ENCODE measurements at places on chromosomes 2 and 18.

GRCh38 chr2:105308382-105309146, 21.0 kb downstream of the TGFBRAP1 start:
- DNase-seq, result no peak

DNA sequence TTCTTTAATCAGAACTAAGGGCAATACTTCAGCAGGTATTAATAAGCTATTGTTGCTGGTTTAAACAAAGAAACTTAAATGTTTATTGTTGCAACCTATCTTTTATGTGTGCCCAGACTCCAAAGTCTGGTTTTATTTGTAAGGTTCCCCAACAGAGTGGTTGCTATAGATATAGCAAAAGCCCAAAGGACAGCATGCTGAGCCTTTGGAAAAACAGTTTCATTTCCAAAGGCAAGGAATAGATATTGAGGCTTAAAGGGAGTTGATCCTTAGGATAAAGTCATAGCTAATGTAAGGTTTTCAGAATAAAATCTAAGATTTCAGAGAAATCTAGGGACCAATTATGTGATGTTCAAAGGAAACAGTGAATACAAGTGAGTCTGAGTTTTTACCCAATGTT, 413.2 kb upstream of the SLC14A2 start:
- DNase-seq, result no peak

DNA sequence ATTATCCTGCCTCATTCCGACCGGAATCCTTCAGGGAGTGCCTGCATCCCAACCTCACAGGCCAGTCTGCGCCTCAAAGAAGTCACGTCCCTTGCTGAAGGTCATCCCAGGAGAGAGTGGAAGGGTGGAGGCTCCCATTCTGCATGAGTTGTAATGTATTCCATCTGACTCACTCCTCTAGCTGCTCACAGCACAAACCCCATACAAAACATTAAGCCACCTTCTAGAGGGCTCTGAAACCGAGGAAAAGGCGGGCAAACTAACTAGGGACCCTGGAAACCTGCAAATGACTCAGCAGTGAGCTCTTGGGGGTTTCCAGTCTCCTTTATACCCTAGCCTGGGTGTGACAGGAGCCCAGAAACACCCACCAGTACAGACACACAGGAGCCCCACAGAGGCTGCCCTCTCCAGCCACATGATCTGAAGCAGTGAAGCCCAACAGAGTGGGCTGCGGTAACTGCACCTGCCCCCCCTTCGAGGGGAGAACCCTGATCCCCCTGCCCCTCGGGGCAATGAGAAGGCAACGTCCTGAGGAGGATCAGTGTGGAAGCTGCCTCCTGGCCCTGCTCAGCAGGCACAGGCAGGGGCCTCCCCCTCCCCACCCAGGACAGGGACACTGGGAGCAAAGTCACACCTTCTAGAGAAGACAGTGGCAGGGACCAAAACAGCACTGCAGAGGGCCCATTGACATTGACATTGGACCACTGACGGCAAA, 69.3 kb upstream of the SNTG2 start:
- no peak for DNase-seq

DNA sequence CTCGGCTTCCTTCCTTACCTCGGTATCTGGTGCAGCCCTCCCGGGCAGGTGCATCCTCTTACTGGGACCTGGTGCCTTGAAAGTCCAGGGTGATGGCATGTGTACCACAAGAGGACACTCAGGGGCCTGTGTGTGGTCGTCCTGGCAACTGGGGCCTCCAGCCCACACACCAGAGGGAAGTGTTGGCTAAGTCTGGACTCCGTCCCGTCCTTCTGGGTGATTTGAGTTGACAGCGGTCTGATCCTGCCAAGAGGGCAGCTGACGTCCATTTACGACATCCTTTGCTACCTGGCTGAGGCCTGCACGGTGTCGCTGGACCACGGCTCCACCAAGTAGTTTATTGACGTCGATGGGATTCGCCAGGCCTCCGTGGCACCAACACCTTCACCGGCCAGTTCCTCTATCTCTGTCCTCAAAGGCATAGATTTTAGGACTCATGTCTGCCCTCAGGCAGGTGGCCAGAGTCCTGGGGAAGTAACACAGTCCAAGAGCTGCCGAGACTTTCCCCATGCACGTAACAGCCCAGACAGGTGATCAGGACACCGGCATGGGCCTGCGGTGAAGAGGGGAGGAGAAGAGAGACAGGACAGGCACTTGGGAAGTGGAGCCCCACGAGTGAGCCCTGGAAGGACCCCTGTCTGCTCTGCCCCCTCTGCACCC, 186.0 kb upstream of the HDAC4 start:
- no peak for DNase-seq

GRCh38 chr2:43676322-43677050, at the start of gene C1GALT1C1L:
C1GALT1C1L (minus strand) TSS chr2:43676429; CDS start chr2:43676322, 107 bp downstream.
- peak; percentile 29 for DNase-seq

DNA sequence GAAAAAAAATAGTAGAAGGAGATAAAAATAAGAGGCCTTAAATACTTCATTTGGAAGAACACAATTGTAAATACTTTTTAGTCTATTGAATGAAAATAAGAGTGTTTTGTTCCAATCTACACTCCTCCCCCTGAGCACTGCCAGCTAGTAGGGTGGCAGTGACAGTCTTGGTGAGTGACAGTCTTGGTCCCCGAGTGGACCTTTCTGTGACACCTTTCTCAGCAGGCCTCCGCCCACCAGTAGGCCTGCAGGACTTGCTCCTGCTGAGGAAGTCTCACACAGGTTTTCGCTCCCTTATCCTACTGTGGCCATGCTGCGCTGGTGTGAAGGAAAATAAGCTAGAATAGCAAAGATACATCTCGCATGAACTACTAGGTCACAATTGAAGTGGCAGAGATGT, 666.8 kb downstream of the NR4A2 start:
- no peak for DNase-seq
